ENCODE measurements at places on chromosomes 6 and 20.

DNA sequence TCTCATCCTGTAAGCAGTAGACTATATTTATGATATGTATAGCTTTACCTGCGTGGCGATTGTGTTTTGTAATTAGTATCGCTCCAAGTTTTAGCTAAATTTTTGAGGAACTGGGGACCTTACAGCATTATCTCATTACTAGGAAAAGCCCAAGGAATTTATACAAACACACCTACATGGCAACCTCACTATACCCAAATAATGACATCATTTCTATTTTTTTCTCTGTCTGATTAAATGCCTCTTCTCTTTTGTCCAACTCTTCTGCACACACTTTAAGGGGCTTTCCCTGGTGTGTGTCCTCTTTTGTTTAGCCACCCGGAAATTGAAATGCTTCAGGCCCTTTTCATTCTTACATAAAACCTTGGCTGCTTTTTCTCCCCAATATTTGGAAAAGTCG lies 82.9 kb upstream of the EXOC2 start:
- DNase-seq: no peak

- no peak for DNase-seq
Observed at GRCh38 chr6:11271228-11272020, 39.0 kb upstream of the NEDD9 start.

DNA sequence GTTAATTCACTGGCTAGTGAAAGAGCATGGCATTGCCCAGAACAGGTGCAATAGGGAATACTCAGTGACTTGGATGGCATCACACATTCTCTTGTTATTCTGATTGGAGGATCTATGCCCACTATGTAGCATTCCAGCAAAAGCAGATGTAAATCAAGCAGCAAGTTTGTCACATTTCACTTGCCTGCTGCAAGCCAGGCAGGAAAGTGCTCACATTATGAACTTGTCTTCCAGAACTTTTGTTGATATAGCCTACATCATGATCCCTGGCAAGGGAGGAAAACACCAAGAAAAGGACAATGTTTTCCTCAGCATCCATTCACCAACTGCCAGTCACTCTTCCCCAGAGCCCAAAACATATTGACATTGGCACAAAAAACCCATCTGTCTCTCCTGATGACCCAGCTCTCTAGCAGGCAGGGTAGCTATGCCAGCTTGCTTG lies 77.8 kb downstream of the ARHGAP18 start:
- DNase-seq: no peak

GRCh38 chr20:38277285-38277684 lies 16.8 kb upstream of the KIAA1755 start:
- no peak for DNase-seq

- no peak for DNase-seq
Observed at GRCh38 chr6:110363748-110364147, 5.6 kb upstream of the METTL24 start.

DNA sequence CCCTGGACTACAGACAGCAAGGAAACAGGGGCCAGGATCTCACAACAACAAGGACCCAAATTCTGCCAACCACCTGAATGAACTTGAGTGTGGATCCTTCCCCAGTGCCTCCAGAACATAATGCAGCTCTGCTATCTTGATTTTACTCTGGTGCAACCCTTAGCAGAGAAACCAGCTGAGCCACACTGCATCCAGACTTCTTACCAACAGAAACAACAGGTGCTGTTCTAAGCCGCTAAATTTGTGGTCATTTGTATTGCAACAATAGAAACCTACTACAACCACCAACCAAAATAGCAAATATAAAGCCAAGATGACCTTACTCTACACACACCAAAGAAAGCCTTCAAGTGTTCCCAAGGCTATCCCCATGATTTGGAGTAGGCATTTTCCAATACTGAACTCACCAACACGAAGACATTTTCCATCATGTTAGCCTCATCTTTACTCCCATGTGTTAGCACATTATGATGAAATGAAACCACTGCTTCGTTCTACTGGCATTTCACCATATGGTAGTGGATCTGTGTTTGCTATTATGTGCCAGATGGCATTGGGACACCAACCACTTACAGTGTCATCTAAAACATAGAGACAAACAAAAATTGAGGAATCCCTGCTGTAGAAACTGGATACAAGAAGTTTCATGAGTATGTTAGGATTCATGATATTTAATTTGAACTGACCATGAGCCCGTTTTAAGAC lies 249.8 kb upstream of the ID4 start:
- no peak for DNase-seq

DNA sequence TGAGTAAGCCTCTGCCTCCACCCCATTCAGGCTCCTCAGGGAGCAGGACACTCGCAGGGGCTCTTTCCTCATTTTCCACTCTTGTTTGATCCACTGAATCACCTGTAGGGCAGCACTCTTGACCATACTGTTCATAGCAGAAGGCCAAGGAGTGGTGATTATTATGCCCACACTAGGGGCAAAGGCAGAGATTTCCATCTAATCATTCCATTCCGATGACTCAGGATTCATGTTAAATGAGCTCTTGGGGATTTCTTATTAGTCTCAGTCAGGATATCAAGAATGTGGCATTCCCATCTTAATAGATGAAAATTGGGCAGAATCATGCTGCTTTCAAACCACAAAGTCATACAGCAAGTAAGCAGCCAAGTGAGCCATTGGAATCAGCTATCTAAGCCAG lies 101.9 kb upstream of the MOCS1 start:
- no peak for DNase-seq

DNA sequence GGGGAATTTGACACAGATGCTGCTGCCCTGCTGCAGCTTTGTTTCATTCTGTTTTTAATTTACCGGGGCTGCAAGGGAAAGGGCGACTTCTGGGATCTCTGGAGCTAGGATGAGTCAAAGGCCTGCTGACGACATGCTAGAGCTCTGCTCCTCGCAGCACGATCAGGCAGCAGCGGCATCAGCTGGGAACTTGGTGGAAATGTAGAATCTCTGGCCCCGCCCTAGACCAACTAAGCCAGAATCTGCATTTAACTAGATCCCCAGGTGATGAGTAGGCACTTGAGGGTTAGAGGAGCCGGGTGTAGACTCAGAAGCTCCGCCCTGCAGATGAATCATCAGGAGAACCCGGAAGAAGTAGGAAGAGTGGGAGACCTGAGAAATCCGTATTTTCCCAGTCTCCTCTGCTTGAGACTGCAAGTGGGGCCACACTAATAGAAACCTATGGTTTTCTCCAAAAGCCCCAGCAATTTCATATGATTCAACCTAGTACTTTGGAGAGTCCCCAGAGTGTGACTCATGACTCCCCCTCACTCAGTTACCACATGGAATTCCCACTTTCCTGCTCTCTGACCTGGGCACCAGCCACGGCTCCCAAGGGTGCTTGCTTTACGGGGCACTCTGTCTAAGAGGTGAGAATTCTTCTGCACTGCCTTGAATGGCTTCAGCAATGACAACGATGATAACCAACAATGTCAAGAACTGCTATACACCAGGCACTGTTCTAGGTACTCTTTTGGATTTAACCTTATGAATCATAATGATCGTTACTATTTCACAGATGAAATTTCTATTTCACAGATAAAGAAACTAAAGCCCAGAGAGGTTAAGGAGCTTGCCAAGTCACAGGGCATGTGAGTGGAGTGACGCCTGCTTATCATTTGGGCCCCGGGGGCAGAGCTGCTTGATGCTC lies 18.1 kb downstream of the TUBB2B start:
- DNase-seq: peak; percentile 91
